ENCODE measurements at places on chromosomes 13 and 19.

DNA sequence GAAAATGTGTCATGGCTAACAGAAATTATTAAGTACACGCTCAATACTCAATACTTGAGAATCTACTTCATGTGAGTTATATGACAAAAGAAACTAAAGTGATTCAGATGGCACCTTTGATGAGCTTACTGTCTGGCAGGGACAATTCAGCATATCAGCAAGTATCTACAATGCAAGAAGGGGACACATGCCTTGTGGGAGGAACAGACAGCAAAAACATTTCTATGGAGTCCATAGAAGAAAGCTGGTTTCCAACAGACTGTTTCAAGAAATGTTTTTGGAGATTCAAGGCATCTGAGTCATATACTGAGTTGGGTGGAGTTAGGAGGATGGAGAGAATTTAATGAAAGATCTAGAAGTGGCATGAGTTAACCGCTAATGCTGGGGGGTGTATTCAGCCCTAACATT, 54.7 kb downstream of the MBNL2 start:
- peak; percentile 49 for DNase-seq

DNA sequence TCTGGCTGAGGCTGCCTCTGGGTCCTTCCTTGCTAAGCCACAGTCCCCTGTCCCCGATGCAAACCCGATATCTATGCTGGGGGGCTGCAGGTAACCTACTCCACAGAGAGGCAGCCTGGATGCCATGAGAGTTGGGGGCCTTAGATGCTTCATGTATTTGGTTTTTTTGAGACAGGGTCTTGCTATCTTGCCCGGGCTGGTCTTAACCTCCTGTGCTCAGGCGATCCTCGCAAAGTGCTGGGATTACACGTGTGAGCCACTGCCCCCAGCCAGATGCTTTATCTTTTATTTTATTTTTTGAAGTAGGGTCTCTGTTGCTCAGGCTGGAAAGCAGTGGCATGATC, 1.5 kb downstream of the ATCAY start:
- no peak for DNase-seq

- no peak for DNase-seq
Observed at GRCh38 chr13:59416561-59416960, 747.2 kb downstream of the DIAPH3 start.

DNA sequence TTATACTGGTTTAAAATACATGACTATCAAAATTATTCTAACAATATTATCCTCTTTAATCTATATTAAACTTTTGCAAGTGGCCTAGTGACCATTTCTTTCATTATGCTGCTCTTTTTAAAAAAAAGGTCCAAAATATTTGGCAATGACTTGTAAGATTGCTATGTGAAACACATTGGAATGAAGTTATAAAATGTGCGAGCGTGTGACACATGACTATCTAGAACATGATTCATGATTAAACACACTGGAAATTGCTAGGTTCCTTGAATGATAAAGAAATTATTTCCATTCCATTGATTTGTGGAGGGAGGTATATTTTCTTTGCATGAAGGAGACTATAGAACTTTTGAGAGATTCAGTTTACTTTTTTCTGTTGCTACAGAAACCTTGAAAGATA, 739.1 kb downstream of the DIAPH3 start:
- peak; percentile 88 for DNase-seq

DNA sequence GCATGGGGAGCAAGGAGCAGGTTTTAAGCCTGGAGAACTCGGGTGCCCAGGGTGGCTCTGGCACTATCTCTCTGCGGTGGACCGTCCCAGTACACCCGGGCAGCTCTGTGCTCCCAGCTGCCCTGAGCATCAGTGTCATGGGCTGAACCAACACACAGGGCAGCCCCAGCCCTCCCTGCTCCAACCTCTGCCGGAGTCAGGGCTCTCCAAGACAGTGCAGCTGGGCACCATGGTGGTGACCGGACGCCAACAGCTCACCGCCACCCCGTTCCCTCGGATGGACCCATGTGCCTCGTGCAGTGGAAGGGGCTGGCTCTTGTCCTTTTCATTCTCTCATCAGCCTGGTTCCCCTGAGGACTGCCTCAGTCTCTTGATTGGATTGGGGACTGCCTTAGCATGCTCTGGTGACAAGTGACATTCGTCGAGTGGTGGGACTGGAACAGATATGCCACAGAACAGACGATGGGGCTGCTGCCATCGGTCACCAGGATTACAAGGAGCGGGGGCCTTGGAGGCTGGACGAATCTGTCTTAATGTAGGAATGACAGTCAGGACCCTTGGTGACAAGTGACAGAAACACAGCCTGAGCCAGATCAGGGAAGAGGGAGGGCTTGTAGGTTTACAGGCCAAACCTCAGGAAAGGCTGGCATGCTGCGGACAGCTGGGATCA, 25.7 kb upstream of the VSTM2B start:
- no peak for DNase-seq

- no peak for DNase-seq
Observed at GRCh38 chr19:18533058-18533457, 10.3 kb downstream of the FKBP8 start.

- no peak for DNase-seq
Observed at GRCh38 chr13:20803180-20803965, 29.6 kb upstream of the EEF1AKMT1 start.

DNA sequence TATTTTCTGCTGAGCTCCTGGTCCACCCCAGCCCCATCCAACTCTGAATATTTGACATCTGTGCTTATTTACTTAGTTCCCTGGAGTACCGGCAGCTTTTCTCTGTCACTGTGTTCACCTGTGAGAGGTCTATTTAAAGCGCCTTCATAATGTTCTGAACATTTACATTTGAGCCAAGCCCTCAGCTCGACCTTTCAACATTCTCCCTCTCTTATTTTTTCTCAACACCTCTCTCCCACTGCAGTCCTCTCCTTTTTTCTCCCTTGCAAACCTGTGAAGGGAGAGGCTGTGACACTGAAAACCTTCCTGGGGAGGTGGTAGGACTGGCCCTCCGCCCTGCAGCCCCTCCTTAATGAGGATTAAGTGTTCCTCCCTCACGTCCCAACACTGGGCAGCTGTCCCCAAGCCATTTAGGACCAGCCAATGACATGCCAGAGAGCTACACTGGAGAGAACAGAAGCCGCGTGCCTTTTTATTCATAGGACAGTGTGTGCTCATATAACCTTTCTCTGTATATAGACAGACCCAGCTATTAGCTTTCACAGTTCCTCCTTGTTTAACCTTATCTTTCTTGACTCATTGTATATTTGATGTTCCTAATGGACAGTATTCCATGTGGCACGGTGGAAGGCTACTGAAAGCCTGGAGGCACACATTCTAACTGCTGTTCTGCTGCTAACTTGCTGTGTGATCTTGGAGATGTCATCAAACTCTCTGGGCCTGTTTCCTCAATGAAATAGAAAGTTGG, 134.8 kb downstream of the NUFIP1 start:
- DNase-seq = no peak

GRCh38 chr19:42129399-42130253, 2.6 kb downstream of the POU2F2 start:
- DNase-seq = peak; percentile 58

DNA sequence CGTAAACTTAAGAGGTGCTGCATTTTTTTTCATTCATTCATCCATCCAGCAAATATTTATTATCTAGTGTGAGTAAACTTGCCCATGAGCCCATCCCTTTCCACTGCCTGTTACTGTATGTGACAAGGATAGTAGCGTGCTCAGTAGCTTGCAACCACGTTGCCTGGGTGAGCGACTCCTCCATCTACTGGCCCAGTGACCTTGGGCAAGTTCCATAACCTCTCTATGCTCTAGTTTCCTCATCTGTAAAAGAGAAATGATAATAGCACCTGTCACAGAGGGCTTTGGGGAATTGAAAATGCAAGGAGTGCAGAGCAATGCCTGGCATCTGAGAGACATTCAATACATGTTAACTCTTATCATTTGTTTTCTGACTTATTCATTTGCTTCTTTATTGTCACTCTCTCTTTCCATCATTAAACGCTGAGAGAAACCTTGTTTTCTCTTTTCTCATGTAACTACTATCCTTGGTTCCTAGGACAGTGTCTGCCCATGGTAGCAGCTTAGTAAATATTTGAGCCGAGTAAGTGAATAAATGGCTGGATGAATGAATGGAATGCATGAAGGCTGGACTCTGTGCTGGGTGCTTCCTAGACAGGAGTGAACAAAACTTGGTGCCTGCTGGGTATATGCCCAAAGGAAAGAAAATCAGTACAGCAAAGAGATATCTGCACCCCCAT, 19.9 kb downstream of the LRCH1 start:
- no peak for DNase-seq

DNA sequence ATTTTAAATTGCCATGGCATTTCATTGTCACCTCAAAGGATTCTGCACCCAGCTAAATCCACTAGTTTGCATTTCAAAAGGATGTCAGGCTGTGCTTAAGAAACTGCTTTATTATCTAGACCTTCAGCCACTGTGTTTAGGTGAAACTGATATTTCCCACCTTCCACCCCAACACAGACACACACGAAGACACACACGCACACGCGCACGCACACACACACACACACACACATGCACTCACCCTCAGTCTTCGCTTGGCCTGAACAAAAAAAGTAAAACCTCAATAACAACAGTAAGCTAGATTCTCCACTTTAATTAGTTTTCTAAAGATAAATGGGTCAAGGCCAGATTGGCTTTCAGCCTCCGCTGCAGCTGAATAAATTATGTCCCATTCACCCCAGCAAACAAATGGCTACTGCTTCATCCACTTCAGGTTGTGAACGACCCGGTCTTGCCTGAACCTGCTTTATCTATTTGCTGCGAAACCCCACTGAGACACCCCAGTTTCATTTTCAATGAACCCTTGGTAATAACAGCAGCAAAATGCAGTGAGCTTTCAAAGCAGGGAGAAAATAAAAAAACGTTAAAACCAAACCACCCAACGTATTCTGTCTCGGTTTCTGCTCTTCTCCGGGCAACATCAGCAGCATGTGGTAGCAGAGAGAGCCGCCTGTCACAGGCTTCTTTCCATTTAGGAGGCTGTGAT, 166.8 kb downstream of the DCT start:
- DNase-seq = no peak

DNA sequence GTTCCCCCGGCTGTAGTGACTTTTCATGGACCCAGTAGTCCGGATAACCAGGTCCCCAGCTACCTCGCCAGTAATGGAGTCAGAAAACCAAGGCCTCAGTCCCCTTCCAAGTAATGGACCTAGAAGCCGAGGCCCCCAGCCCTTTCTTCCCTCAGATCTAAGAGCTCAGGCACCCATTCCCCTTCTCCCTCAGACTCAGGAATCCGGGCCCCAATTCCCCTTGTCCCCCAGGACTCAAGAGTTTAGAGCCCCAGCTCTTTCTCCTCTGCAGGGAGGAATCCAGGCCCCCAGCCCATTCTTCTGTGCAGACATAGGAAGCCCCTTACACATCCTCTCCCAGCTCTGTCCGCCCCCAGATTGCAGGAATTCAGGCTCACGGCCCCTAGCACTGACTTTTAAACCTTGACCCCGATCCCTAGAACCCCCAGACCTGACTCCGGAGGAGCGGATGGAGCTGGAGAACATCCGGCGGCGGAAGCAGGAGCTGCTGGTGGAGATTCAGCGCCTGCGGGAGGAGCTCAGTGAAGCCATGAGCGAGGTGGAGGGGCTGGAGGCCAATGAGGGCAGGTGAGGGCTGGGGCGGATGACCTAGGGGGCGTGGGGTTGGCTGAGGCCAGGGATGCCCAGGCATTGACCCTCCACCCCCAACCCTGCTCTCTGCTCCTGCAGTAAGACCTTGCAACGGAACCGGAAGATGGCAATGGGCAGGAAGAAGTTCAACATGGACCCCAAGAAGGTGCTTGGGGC, 938 bp downstream of the CYTH2 start:
- DNase-seq = no peak

GRCh38 chr13:103960001-103960400, 893.8 kb upstream of the SLC10A2 start:
- peak; percentile 7 for DNase-seq

- no peak for DNase-seq
Observed at GRCh38 chr19:35851213-35852028, 883 bp downstream of the NPHS1 start.

DNA sequence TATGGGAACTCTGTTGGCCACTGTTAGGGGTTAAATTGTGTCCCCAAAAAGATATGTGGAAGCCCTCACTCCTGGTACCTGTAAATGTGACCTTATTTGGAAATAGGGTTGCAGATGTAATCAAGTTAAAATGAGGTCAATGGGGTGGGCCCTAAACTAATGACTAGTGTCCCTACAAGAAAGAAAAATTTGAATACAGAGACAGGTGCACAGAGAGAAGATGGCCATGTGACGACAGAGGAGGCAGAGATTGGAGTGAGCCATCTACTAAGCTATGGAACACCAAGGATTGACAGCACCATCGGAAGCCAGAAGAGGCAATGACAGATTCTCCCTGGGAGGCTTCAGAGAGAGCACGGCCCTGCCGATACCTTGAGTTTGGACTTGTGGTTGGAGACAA, 16.5 kb downstream of the POU2F2 start:
- DNase-seq = no peak

All from cardiac fibroblast (primary cell).